ENCODE measurements at places on chromosomes 6 and 20.
A peak's percentile ranks its signal among the peaks of the same experiment; 100 is the strongest.

DNA sequence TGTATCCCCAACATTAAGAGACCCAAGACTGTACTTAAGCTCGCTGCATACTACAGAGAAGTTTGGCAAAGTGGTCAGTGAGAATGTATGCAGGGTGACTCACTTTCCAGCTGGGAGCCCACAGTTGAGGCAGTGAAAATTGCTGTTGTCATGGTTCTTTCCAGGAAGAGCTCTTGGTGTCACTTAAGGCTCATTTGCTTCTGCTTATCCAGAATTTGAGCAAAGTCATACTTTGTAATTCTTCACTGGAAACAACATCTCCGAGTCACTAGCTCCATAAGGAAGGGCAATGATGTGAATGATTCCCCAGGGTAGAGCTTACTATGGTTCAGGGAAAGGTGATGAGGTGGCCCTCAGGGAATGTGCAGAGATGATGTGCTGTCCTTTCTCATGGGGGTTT is 65.4 kb upstream of the FBXL4 start:
- no peak for DNase-seq

DNA sequence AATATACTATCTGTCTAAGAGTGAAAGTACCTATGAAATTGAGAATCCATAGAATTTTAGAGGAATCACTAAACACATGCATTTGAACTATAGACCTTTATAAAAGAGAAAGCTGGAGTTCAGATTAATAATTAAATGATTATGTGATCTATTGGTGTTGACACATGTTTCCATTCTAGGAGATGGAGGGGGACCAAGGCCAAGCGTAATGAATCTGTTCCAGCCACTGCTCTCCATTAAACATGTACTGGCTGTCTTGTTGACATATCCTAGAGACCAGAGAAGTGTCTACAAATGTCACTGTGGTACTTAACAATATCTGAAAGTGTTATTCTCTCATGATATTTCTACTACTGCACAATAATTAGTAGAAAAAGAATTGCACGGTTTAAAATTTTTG is 432.4 kb downstream of the BMP2 start:
- DNase-seq: no peak

GRCh38 chr20:10721137-10721896 is 47.5 kb upstream of the JAG1 start:
- DNase-seq: no peak

- no peak for DNase-seq
These were observed 115.3 kb upstream of the EDN1 start for GRCh38 chr6:12174878-12175277.

- no peak for DNase-seq
These were observed 134.8 kb upstream of the TSHZ2 start for GRCh38 chr20:52837378-52837777.

DNA sequence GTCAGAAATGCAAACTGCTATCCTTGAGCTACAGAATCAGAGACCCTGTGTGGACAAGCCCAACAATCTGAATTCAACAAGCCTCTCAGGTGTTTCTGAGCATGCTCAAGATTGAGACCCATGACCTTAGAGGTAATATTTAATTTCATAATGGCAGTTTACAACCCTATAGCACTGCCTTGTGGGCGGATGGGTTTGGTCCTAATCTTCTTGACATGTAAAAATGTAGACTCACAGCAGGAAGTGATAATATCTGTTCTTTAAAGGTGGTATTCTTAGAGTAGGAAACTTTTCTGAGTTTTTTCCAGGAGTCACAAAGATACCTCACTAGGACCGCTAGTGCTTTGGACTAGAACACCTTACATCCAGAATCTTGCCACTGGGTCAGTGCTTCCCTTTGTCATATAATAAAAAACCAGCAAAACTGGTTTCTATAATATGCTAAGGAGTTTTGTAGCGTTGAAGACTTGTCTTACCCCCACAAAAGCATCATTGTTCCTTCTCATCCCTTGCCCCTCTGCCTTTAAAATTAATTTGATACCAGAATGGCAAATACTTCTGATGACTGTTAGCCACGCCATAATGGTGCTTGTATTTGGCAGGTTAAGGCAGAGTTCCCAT is 52.6 kb downstream of the E2F3 start:
- peak; percentile 34 for DNase-seq

DNA sequence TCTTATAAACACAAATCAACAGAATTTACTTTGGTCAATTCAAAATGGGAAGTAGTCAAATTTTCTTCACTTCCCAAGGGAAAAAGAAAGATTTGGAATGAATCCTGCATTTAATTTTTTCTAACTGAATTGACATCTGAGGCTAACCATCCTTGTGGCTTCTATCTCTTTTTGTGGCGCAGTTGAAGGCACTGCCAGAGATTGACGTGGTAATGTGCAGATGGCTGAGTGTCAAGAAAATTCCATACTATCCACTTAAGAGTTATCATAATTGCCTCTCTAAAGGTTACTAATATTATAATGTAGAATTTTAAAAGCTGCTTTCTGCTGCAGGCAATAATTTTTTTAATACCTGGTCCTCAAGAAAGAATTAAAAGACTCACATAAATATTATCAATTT is 162.3 kb downstream of the KLHL32 start:
- no peak for DNase-seq

GRCh38 chr6:159804504-159804903 is 4.4 kb downstream of the PNLDC1 start:
- DNase-seq: no peak

GRCh38 chr6:64717281-64717680 is 989.7 kb downstream of the EYS start:
- no peak for DNase-seq

DNA sequence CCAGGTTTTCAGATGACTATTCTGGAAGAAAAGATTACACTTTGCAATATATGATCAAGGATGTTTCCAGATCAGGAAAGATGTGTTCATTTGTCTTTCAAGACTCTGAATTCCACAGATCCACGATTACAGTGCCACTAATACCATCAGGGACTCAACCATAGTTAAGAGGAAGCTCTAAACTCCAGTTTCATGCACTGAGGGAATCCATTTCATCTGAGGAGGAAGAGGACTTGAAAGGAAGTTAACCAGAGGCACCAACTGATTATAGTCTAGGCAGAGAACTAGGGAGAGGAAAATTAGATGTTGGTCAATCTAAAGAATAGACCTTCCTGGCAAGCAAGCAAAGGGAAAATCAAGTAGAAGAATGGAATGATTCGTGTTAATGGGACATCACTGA is 218.3 kb upstream of the PRDM1 start:
- DNase-seq: no peak

- DNase-seq: no peak
These were observed 5.3 kb downstream of the SNAI1 start for GRCh38 chr20:49987868-49988690.

GRCh38 chr6:8831366-8832152 is 396.2 kb upstream of the SLC35B3 start:
- DNase-seq: no peak

- no peak for DNase-seq
These were observed 57.4 kb downstream of the EZR start for GRCh38 chr6:158761746-158762145.

DNA sequence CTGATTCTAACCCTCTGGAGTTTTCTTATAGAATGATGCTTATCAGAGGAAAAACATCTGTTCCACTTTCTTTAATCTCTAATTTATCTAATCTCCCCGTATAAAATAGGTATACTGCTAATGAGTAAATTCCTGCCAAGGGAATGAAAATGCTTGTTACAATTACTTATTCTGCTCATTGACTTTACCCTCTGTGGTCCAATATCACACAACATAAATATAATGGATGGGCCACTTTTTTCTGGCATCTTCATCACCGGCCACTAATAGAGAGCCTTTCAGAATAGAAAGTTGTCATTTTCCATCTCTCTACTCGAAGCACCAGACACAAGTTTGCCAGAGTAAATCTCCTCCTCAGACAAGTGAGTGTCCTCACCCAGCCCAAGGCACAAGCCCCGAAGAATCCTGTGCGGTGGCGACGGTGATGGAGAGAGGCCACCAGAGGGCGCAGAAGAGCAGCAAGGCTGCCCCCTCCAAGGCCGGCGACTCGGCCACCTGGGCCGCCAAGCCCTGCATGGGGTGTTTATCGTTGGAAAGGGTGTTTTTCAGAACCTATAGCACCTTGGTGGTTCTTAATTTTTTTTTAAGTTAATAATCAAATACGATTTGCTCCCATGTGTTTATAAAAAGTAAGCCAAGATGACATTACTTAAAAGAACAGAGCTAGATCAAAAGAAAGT is 212.9 kb upstream of the ARID1B start:
- peak; percentile 64 for DNase-seq

GRCh38 chr6:34147906-34148630 is 2.2 kb upstream of the GRM4 start:
- no peak for DNase-seq

- peak; percentile 34 for DNase-seq
These were observed 92.1 kb upstream of the GCM1 start for GRCh38 chr6:53240761-53241160.

GRCh38 chr20:51372176-51372803 is 170.2 kb downstream of the NFATC2 start:
- DNase-seq: peak; percentile 53

GRCh38 chr6:98583506-98583905 is 250.9 kb upstream of the POU3F2 start:
- no peak for DNase-seq

GRCh38 chr20:39222101-39222500 is 260.0 kb downstream of the DHX35 start:
- no peak for DNase-seq

- no peak for DNase-seq
These were observed 303.9 kb upstream of the MAP3K7 start for GRCh38 chr6:90890683-90891330.

GRCh38 chr20:50412499-50412898 is 97.7 kb upstream of the PTPN1 start:
- DNase-seq: no peak

DNA sequence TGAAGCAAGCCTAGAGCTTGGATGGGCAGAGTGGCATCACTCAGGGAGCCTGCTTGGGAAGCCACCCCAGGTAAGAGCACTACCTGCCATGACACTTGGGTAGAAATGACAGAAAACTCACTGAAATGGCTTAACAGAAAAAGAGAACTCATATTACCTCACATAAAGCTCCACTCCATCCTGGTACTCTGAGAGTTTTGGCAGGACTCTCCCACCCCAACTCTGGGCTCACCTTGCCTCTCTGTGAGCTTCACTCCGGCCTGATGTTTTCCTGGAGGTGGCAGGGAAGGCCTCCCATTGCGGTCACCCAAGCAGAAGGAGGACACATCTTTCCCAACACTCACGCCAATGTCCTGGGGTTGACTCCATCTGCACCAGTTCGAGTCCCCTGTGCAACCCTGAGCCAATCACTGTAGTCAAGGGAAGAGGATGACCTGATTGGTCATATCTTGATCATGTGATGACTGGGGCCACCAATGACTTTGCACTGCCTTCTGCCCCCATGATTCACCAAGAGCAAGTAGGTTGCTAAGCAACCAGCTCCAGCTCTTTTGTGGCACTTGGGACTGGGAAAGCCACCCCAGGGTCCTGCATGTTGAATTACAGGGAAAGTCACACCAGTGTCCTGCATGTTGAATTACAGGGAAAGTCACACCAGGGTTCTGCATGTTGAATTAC is 446.1 kb upstream of the SULF2 start:
- DNase-seq: no peak

DNA sequence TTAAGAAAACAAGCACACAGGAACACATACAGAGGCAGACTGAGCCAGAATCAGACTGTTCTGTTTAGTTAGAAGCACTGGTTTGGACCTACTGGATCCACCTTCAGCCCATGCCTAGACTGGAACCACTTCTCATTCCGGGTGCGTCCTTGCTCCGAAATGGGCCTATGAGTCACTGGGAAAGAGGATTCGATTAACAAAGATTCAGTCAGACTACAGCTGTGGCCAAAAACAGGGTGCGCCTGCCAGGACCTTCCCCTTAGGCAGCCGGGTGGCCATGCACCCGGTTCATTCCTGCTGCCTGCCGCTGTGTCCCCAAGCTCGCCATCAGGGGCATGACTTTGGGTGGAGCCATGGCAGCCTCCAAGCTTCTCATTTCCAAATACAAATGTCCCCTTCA is 14.5 kb upstream of the KCNK5 start:
- DNase-seq: no peak

GRCh38 chr20:56004007-56004406 is 1.3 kb downstream of the CBLN4 start:
- DNase-seq: no peak

GRCh38 chr6:127013865-127014264 is 104.6 kb upstream of the RSPO3 start:
- no peak for DNase-seq

DNA sequence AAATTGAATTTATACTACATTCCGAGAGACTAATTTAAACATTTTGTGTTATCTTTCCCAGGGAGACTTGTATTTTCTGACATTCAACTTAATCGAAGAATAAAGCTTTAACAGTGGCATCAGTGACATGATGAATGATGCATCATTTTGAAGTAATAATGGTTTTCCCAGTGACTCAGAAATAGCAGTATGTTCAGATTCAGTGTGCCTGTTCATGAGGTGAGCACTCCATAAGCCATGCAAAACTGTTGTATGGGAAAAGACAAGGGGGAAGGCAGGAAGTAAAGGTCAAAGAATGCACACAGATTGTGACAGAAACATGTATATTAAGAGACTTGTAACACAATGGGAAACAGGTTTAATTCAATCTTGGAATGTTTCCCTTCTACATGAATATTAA is 1348.2 kb upstream of the GJE1 start:
- DNase-seq: no peak

DNA sequence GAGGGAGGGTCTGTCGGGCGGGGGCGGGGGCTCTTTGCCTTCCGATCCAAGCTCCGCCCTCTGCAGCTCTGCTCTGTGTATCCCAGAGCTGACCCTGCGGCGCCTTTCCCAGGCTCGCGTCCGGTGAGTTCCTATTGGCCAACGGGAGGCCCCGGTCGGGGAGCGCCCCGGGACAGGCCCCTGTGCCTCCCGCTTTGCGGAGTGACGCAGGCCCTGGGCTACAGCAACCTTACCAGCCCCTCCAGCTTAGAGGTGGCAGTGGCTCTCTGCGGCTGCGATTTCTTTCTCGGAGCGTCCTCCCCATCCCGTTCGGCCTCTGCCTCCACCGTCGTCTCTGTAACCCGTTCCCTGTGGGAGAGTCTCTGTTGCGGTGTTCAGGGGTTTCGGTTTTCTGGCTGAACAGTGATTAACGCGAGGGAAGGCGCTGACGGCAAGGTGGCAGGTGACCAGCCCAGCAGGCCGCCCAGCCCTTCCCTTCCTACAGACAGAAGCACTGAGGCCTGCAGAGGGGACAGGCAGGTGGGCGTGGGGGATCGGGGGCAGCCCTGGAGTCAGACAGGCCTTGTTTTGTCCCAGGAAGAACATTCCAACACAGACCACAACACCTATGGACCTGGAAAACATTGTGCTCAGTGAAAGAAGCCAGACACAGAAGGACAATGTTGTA is 18.1 kb upstream of the CEBPB start:
- DNase-seq: no peak

DNA sequence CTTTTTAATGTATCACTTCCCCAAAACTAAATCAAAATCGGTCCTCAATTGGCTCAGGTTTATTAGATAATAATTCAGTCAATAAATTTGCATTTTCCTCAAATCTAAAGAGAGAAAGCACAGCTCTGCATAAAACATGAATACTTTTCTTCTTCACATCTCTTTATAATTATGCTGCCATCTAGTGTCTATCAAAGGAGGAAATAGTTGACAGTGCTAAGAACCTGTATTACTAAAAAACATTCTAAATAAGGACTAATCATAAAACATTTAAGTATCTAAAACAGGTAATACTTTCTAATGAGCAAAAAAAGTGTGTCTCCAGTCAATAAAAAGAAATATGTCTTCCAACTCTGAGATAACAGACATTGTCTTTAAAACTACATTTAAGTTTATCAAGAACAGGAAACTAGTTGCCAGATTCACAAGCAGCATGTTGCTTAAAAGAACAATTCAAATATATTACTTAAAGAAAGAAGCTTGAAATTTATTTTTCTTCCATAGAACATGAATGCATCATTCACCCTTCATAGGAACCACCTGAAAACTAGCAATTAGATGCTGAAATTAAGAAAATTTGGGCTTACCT is 56.5 kb upstream of the DST start:
- no peak for DNase-seq

Data from CD4-positive, alpha-beta T cell treated with Interleukin-4 for 4 hours (primary cell).